Fibroblast of lung (primary cell): ENCODE measurements at places on chromosomes 11 and 22. TPM values are rescaled to one million over a fixed set of nuclear protein-coding genes. Genes with fewer than 3 reads are reported as not detected.

LAYN gene
- total RNA-seq = 55.7 and 117 TPM in 2 replicates

TMEM25 gene
- 16.4 and 21.3 TPM in 2 replicates for total RNA-seq

BUD13 gene
- total RNA-seq = 12.7 and 14.9 TPM in 2 replicates

NRGN gene
- total RNA-seq = 0.17 TPM in 1 of 2 replicates, not detected in the other

SLC17A6 gene
- not detected in 2 replicates for total RNA-seq
